Dermis blood vessel endothelial cell (primary cell): ENCODE measurements at places on chromosomes 3 and 15. TPM values are rescaled to one million over a fixed set of nuclear protein-coding genes. Genes with fewer than 3 reads are reported as not detected.

DNA sequence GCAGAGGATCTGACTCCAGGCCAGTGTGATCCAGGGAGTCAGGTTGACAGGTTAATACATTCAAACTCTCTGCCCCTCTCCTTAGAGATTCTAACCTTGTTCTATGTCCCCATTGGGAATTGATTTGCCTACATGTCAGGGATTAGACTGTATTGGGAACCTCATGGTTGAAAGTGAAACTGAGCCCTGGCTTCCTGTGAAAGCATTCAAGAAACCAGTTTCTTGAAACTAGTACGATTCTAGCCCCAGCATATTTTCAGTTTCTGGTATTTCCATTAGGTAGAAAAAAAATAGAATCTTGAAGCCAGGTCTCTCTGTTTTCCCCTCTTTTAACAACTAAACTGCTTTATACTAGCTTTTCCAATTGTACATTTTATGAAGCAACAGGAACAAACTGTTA is 140.4 kb upstream of the ABI3BP start:
- no peak for DNase-seq

DNA sequence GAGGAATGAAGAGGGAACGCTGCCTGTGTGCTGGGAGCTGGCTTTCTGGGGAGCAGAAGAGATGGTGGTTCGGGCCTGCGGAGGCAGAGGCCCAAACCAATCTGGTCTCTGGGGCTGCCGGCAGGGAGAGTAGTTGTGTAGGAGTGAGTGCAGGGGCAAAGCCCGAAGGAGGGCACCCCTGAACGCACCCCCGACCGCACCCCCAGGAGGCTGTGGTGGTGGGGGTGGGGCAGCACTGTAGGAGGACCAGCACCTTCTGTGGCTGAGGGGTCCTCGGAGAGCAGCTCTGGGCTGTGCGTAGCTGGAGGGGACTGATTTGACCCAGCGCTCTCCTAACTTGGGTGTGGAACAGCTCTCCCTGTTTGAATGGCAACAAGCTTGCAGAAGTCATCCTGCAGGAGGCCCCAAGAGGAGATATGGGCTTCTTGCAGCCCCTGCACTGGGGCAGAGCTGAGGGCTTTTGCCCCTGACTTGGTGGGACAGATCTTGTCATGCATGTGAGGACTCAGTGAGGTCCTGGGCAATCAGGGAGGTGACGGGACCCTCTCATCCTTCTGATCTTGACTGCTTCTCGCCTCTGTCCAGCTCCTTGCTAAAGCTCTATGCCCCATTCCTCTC is 26.1 kb downstream of the C15orf39 start:
- no peak for DNase-seq

GRCh38 chr3:183192650-183193300 is 30.2 kb upstream of the LAMP3 start:
- DNase-seq: no peak

The SNTN gene
- not detected in 2 replicates for total RNA-seq

The RBPMS2 gene
- total RNA-seq: 0.14 TPM in 1 of 2 replicates, not detected in the other

GRCh38 chr3:189584645-189585044 is 46.5 kb upstream of the TP63 start:
- DNase-seq: no peak

DNA sequence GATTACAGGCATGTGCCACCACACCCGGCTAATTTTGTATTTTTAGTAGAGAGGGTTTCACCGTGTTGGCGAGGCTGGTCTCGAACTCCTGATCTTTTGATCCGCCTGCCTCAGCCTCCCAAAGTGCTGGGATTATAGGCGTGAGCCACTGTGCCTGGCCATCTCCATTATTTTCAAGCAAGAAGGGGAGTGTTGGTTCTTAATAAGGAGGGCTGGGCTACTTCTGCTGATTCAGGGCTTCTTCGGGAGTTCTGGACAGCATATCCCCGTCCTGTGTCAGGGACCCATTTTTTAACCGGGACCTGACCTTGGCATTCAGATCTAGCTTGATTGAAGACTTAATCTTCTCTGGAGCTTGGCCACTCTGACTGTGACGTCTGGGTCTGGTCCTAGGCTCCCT is 74.1 kb upstream of the SYN2 start:
- DNase-seq: no peak

GRCh38 chr3:30644615-30645014 is 38.2 kb downstream of the TGFBR2 start:
- DNase-seq: peak; percentile 67

DNA sequence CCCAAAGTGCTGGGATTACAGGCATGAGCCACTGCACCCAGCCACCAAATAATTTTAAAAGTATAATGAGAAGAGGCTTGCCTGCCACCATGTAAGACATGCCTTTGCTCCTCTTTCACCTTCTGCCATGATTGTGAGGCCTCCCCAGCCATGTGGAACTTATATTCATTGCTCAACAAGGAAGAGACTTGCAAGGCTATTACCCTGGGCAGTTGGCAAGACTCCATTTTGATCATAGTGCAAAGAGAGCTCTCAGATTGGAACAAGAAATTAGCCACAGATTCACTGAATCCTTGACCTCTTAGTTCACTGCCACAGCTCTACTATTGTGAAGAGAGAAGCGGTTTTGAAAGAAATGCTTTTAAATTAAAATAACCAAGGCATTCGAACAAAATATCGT is 6.1 kb downstream of the SCAP start:
- no peak for DNase-seq

The DPP8 gene
- 63.5 and 63.9 TPM in 2 replicates for total RNA-seq

- peak; percentile 89 for DNase-seq
Observed at GRCh38 chr3:102006812-102007485, 157.6 kb downstream of the NFKBIZ start.

The NPAP1 gene
- not detected in 2 replicates for total RNA-seq

The SPSB4 gene
- 0.05 TPM in 1 of 2 replicates, not detected in the other for total RNA-seq

The LAMB2 gene
- 995 and 1,289 TPM in 2 replicates for total RNA-seq

The ANKRD34C gene
- total RNA-seq: not detected in 2 replicates

- no peak for DNase-seq
Observed at GRCh38 chr3:56365905-56366640, 102.2 kb downstream of the ERC2 start.

The GHSR gene
- total RNA-seq: not detected in 2 replicates

The MLH1 gene
- 33.2 and 41.4 TPM in 2 replicates for total RNA-seq

- DNase-seq: peak; percentile 60
Observed at GRCh38 chr3:188197388-188197847, 43.5 kb downstream of the LPP start.

The GOLGA8T gene
- total RNA-seq: 0.05 TPM in 1 of 2 replicates, not detected in the other

GRCh38 chr3:132781922-132782321 is 59.7 kb upstream of the NPHP3 start:
- DNase-seq: no peak

The ATP13A5 gene
- not detected in 2 replicates for total RNA-seq

- DNase-seq: no peak
Observed at GRCh38 chr3:150453353-150453752, 45.3 kb downstream of the TSC22D2 start.

DNA sequence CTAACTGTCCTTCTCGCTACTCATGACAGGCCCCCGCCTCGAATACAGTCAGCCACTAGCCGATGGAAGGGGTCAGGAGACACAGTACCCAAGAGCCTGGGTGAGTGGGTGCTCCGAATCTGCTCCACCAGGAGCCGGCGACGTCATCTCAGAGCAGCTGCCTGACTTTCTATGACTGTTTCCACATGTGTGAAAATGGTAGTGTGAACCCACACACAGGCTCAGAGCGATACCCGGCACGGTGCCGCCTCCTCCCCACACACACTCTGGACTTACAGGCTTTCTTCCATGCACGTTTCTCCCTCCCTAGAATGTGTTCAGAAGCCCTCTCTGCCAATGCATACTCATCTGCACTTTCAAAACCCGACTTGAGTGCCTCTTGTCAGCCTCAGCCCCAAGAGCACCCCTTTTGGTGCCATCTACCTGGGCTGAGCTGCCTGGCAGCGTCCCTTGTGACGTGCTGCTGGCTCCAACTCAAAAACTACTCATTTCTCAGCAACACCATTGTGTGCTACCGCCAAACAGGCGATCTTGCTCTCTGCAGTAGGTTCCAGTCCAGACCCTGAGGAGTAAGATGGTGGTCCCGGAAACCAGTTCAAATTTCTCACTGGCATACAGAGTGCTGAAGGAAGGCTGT is 29.7 kb downstream of the VGLL4 start:
- no peak for DNase-seq

The GRIP2 gene
- under 0.01 TPM in 1 of 2 replicates, not detected in the other for total RNA-seq

DNA sequence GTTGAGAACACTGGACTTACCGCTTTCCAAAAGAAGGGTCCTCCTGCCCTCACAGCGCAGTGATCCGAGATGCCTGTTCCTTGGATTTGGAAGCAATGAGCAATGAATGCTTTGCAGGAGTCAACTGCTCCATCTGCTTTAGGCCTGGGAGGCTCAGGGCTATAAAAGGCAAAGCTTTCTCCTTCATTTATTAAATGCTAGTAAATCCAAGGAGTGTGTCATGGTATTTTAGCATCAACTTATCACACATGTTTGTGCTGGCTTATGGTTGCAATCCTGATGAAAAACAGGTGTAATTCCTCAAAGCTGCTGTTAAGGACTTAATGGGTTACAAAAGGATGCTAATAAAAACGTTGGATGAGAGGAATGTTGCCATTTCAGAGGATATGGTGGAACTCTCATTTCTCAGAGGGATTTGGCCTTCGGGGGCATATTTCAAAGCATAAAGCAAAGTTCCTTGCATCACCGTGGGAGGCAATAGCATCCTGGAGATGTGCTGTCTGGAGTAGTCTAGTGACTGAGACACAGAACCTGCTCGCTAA is 158.5 kb upstream of the TPM1 start:
- no peak for DNase-seq
